Thyroid gland (tissue), 4 donors: ENCODE measurements at places on chromosomes 2 and 18.
A peak's percentile ranks its signal among the peaks of the same experiment; 100 is the strongest.

GRCh38 chr2:31333046-31333445 lies 81.5 kb downstream of the XDH start:
- no peak for DNase-seq

- DNase-seq: no peak
Measured at GRCh38 chr18:74154716-74155115, 6.4 kb downstream of the TIMM21 start.

DNA sequence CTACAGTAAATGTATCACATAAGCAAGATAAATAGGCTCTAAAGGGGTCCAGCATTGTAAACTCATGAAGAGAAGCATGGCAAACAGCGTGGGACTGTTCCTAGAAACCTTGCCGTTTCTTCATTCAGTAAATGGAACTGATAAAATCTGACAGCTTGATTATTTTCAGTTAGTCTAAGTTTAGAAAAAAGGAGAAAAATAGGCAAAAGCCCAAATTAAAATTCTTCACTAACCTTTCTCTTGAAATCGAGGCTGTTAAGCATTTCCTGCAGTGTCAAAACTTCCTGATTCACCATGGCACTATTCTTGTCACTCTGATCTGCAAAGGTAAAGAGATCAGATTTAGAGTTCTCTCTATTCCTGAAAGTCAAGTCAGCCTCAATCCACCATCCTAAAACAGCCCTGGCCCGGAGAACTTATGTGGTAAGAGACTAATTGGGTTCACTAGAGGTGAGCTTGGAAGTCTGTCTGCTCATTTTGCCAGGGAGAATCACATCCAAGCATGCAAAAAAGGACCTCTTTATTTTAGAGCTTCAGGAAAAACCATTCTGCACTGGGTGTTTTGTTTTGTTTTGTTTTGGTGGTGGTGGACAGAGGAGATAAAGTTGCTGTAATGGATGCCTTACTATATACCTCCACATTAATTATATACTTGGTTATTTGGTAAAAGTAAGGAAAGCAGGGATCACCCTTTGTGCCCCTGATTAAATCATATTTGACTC lies 52.4 kb upstream of the STAT1 start:
- no peak for DNase-seq

- DNase-seq: no peak
Measured at GRCh38 chr2:134536296-134536695, 182.5 kb downstream of the TMEM163 start.

- no peak for DNase-seq
Measured at GRCh38 chr18:78730546-78730945, 249.1 kb upstream of the SALL3 start.

- no peak for DNase-seq
Measured at GRCh38 chr2:29522951-29523669, 398.3 kb downstream of the ALK start.

DNA sequence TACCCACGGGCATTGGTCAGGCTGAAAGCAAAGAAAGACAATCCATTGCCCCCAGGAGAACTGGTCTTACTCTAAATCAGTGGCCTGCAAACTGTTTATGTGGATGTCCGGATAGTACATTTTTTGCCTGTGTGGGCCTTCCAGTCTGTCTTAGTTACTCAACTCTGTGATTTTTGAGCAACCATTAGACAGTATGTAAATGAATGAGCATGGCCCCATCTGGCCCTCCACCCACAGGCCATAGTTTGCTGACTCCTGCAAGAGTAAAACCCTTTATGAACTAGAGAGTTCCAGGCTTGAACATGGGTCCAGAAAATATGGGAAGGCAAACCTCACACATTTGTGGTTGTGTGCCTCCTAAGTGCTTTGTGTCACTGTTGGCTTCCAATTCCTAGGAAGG lies 55.7 kb upstream of the CYP1B1 start:
- no peak for DNase-seq

GRCh38 chr18:24536326-24536725 lies 75.9 kb downstream of the HRH4 start:
- no peak for DNase-seq

DNA sequence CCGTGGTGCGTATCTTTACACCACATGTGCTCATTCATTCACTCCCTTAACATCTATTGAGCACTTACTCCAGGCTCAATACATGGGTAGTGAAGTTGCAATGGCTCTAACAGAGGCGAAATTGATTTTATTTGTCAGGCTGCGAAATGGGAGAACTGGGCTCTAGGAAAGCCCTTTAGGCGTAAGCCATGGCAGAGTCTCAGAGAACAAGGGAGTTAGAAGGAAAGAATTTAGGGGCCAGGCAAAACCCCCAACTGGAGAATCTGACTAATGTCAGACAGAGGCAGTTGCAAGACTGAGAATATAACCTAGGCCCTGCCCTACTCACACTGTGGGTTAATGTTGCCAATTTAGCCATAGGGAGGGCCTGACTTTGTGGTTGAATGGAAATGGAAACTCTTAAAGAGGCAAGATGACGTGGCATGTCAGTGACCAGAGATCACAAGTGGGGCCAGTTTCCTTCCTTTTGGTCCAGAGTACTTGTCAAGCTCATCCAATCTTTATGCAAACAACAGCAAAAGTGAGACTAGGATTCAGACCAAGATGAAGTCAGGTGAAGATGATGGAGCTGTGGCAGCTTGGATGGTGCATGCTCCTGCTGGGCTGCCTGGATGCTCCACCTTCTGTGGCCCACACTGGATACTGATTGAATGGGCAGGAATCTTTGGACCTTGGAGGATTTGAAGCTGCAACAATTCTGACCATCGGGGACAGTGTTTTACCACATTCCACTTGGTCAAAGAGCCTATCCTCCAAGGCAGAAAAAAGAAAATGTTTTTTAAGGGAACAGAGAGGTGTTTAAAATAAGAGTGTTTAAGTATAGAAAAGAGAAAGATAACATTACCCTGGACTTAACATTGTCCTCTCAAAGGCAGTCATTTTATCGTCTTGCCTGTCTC lies 92.2 kb downstream of the CAPN13 start:
- no peak for DNase-seq

GRCh38 chr2:197092431-197092830 lies 165.9 kb upstream of the PGAP1 start:
- DNase-seq: no peak

- no peak for DNase-seq
Measured at GRCh38 chr2:217795706-217796465, 206.9 kb downstream of the TNS1 start.

GRCh38 chr18:37261246-37261840 lies 304.3 kb downstream of the CELF4 start:
- DNase-seq: no peak

DNA sequence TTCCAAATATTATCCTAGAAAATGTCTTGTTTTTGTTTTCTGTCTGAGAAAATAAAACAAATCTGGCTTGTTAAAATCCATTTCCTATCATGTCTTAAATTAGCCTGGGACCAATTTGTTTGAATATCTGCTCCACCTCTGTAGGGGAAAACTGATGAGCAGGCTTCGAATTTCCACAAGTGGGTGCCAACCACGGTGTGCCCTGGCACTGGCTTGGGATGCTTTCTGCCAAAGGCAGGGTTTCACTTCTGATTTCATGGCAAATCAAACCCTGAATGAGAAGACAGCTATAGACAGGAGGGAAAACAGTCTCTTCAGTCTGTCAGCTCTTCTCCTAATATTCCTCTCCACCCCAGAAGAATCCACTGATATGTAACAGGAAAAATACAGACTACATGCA lies 33.7 kb upstream of the STAT4 start:
- no peak for DNase-seq

DNA sequence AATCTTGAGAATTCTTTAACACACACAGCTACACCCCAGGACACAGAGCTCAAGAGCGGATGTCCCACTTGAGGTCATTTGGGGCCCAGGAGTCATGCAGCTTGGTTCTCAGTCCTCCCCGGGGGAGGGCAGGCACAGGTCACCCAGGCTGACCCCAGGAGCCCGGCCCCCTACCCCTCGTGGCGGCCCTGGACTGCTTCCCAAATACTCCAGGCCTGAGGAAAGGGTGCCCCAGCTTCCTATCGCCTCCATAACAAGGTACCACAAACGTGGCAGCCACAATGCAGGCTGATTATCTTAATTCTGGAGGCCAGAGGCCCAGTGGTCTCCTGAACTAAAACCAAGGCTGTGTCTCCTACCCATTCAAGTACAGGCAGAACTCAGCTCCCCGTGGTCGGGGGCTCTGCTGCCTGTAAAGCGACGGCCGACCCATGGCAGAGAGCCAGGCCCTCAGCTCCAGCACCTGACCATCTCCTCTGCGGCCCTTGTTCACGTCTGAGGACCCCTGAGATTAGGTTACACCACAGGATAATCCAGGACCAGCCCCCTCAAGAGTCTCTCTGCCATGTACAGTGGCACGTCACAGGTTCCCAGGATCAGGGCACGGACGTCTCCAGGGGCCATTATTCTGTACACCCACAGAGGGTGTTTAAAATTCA lies 10.5 kb downstream of the SLC66A2 start:
- peak; percentile 3 for DNase-seq
